NCI-H774 (cell line): ENCODE measurements at places on chromosomes 3 and 15.

- no peak for DNase-seq
These were observed 134.1 kb upstream of the MNS1 start for GRCh38 chr15:56598991-56599390.

GRCh38 chr3:179449636-179450035, 1.6 kb downstream of the GNB4 start:
- DNase-seq, result no peak

- DNase-seq, result no peak
These were observed 49.0 kb upstream of the NDN start for GRCh38 chr15:23736033-23736673.

DNA sequence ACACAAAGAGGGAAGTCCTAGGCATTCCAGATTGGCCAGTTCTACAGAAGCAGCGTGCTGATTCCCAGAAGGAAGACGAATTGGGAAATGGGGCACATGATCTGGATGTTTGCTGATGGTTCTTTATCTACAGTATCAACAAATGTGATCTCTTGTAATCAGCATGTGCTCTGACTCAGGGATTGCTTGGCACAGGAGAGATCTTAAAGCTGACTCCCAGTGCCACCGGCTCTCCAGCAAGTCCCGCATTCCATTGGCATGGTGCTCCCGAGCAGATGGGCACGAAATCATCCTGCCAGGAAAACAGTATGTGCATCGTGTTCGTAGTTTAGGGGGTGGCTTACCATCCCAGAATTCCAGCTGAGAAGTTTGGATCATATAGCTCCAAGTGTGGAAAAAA, 259.9 kb upstream of the NR2F2 start:
- no peak for DNase-seq

DNA sequence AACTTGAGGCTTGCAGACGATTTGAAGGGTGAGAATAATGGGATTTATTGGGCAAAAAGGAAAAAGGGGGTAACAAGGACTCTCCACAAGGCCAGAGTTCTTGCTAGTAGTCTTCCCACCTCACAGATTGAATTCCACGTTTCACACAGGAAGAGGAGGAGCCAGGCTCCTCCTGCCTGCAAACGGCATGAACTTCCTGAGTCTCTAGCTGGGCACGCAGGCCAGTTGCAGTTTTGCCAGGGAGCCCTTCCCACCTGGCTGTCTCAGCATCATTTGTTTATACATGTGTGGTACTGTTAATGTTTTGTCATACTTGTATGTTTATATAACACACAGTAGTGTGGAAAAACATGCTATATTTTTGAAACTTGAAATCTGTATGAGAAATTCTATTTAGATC, 155.0 kb downstream of the NLGN1 start:
- DNase-seq, result no peak

DNA sequence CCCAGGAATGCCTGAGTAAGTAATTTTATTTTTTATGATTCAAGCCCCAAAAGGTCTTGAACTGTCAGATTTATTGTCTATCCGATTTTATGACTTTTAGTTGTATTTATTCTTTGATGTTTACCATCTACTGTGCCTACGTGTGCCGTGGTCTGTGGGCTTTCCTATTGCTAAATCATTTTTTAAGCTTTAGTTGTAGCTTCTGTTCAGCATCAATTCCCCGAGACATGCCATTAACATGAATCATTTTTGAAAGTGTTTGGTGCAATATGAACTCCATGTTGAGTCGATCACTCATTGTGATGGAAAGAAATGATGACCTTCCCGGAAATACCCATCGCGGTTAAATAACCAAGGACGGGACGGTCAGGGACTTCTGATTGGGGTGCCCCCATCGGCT, 268.7 kb upstream of the THRB start:
- DNase-seq, result no peak

DNA sequence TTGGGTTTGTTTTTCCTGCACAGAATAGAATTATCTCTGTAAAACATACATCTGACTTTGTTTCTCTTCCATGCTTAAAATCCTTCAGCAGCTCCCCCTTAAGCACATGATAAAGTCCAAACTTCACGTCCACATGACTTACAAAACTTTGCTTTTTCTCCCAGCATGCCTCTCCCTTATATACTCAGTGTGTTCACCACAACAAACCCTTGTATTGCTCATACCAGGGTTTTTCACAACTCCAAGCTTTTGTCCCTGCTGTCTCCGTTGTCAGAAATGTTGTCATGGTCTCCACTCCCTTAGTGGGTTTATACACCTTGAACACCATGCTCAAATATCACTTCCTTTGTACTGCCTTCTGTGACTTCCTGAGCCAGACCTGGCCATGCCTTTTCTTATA, 91.1 kb upstream of the MITF start:
- no peak for DNase-seq

- no peak for DNase-seq
These were observed 3.0 kb downstream of the TEX264 start for GRCh38 chr3:51673802-51674654.

GRCh38 chr15:90200534-90201129, 498 bp upstream of the SEMA4B start:
- no peak for DNase-seq

GRCh38 chr3:46710229-46710628, 7.4 kb downstream of the PRSS50 start:
- DNase-seq, result no peak

GRCh38 chr15:43187544-43188155, 2.4 kb downstream of the CCNDBP1 start:
- no peak for DNase-seq

DNA sequence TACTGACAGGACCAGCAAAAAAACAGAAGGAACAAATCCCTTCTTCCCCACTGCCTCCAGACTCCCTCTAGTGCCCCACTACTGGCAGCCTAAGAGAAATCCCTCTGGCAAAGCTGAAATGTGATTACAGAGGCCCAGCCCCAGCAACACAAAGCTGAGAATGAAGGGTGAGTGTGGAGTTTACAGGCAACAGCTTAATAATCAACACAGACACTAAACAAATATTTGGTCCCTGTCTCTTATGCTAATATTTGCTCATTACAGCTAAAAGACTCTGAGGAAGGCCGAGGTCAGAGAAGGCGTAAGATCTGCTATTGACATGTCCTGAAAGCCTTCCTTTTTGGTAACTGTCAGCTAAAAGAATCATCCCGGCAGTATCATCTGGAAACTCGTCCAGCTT, 308.5 kb upstream of the RASGRP1 start:
- no peak for DNase-seq

- DNase-seq, result no peak
These were observed 16.1 kb upstream of the SEC61A1 start for GRCh38 chr3:128036119-128036518.

- DNase-seq, result no peak
These were observed 52.7 kb upstream of the CADM2 start for GRCh38 chr3:84906065-84906464.

DNA sequence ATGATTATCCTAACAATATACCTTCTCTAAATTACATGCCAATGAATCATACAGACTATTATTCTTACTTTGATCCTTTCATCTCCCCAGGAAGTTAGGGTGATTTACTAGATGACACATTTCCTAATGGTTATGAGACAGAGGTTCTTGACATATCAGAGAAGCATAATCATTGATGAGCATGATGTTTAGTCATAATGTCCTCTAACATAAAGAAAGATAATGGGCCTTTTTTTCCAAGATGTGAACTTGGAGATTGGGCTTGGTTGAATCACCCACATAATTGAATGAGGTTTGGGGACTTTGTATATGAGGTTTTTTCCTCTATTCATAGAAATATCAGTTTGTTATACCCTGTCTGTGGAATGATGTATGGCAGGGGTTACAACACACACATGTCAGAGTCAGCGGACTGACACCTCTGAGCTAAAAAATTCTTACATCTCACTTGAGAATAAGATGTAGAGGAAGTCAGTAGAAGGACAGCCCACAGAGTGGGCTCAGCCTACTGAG, 69.7 kb upstream of the DCBLD2 start:
- no peak for DNase-seq

DNA sequence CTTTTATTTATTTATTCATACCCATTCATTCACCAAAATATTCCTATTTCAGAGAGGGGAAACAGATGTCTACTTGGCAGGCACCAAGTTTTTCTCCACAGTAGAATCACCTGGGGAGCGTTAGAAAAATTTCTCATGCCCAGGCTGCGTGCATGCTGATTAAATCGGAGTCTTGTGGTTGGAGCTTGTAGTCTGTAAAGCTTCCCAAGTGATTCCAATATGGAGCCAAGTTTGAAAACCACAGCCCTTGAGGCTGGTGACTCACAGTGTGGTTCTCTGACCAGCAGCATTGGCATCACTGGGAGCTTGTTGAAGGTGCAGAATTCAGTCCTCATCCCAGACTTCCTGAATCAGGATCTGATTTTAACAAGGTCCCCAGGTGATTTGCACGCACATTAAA, 49.7 kb downstream of the PDHB start:
- no peak for DNase-seq

- DNase-seq, result no peak
These were observed 313.5 kb downstream of the PYDC2 start for GRCh38 chr3:191774485-191774884.

DNA sequence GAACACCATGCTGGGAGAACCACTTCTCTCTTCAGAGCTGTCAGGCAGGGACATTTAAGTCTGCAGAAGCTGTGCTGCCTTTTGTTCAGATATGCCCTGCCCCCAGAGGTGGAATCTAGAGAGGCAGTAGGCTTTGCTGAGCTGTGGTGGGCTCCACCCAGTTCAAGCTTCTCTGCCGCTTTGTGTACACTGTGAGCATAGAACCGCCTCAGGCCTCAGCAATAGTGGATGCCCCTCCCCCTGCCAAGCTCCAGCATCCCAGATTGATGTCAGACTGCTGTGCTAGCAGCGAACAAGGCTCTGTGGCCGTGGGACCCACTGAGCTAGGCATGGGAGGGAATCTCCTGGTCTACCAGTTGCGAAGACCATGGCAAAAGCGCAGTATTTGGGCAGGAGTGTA, 121.6 kb downstream of the NFKBIZ start:
- DNase-seq, result no peak

DNA sequence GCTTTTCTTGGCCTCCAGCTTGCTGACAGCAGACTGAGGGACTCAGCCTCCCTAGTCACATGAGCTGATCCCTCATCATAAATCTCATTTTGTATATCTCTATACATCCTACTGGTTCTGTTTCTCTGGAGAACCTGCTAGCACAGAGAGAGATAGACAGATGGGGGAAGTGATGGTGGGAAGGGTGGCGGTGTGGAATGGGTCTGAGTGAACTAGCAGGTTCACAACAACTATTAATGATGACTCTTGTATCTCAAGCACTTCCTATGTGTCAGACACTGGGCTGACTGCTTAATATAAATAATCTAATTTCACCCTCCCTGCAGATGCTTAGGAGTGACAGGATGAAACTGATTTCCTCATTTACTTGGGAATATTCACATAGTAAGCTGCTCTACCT, 106.9 kb upstream of the TLE3 start:
- DNase-seq, result no peak

- no peak for DNase-seq
These were observed 148.3 kb upstream of the ARHGEF26 start for GRCh38 chr3:153972862-153973261.

GRCh38 chr3:88690287-88690686, 417.1 kb upstream of the EPHA3 start:
- no peak for DNase-seq

GRCh38 chr3:64188810-64189560, 36.3 kb downstream of the PRICKLE2 start:
- no peak for DNase-seq

DNA sequence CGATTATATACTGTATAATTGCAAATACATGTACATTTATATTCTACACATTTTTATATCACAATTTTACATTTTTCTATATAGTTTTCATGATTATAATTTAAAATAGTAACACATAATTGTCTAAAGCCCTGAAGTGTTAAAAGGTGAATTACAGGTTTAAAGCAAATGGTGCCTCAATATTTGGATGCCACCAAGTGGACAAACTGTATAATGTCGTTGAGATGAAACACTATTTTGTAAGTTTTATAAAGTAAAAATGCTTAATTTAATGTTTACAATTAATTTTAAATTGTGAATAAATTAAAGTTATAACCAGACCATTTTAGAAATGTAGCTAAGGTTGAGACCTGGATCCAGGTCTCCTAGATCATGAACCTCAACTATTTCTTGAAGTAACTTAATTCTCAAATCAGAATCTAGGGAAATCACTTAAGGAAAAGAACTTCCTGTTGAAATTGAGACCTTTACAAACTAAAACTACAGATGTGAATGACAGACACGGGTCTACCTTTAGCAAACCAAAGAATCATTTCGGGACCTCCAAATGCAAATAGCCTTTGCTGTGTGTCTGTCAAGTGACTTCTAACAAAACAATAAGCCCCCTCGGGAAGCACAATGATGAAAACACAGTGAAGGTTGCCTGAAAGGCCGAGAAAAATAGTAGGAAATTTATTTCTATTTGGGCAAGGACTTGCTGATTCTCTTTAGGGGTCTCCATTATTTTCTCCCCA, 37.8 kb downstream of the EHHADH start:
- DNase-seq, result peak; percentile 34

- DNase-seq, result no peak
These were observed 201.2 kb downstream of the SATB1 start for GRCh38 chr3:18223974-18224373.

- DNase-seq, result no peak
These were observed 20.6 kb downstream of the COPS2 start for GRCh38 chr15:49134683-49135341.

DNA sequence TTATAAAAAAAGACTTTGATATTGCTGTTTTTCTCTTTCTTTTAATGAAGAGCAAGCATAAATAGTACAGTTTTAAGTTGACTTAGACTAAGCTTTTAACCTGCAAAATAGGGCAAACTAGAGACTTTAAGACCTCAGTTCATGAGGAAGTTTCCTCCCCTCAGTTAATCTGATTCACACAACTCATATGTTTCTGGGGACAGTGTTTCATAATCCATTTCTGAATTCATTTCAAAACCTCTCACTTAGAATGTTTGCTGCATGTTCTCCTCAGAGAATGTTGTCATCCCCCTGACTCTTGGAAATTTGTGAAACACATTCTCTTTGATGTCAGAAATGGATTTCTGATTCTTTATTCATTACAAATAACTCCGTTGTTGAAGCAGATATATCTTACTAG, 79.3 kb upstream of the SKOR1 start:
- DNase-seq, result no peak

GRCh38 chr15:74865316-74865715, 7.8 kb downstream of the SCAMP2 start:
- no peak for DNase-seq

DNA sequence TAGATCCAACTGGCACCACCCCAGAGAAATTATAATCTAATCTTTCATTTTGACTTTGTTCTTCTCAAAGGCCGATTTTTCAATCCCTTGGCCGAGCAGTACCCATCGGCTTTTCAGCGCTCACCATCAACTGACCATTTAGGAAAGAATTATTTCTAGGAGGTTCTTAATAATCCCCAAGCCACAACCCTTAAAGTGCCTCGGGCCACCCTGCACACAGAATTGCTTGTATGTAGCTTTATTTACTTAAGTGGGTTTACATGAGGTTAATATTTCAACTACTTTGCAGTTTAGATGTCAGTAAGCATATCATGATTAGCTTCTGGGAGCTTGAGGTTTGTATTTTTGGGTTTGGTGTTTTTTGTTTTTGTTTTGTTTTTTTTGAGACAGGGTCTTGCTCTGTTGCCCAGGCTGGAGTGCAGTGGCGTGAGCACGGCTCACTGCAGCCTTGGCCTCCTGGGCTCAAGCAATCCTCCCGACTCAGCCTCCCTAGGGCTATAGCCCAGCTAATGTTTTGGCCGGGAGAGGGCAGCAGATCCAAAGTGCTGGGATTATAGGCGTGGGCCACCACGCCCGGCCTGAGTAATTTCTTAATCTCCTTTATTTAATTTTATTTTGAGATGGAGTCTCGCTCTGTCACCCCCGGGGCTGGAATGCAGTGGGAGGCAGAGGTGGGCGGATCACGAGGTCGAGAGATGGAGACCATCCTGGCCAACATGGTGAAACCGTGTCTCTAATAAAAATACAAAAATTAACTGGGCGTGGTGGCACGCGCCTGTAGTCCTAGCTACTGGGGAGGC, 801 bp upstream of the CDAN1 start:
- DNase-seq, result no peak
